ENCODE measurements at places on chromosomes 1 and 21.

GRCh38 chr1:151005729-151006319 is 878 bp downstream of the MINDY1 start:
- no peak for DNase-seq

DNA sequence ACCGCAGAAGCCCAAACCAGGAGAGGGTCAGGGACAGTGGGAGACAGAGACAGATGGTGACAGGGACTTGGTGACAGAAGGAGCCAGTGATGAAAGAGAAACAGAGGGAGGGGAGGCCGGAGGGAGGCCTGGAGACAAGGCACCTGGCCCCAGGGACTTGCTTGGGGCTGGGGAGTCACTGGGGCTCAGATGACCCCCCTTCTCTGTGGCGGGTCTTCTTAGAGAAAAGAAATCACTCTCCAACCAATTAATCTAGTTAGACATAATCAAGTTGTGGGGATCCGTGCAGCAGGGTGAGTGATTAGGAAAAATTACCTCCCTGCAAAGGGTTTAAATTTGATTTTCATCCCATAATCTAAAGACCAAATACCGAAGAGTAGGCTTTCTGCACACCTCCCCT is 519.8 kb downstream of the PTPRU start:
- no peak for DNase-seq

- peak; percentile 24 for DNase-seq
Measured at GRCh38 chr1:23194119-23194984, 22.9 kb downstream of the HTR1D start.

- DNase-seq, result no peak
Measured at GRCh38 chr1:109280862-109281261, 2.1 kb downstream of the PSRC1 start.

DNA sequence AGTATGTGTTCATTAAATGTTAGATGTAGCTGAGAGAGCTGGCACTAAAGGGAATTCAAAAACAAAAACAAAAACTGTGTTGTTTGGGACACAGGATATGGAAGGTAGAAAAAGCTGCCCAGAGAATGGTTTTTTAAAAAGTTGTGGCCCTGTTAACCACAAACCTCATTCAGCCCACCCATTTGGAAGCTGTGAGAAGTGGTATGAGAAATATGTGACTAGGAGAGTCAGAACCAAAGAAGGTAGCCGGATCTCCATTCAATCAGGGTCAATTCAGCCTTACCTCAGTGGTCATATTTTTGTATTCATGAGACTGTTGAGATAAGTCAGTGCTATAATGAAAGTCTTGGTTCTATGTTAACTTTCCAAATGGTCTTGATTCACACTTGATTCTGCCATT is 29.8 kb upstream of the CACYBP start:
- no peak for DNase-seq

GRCh38 chr1:61362351-61362750 is 280.0 kb downstream of the NFIA start:
- no peak for DNase-seq

DNA sequence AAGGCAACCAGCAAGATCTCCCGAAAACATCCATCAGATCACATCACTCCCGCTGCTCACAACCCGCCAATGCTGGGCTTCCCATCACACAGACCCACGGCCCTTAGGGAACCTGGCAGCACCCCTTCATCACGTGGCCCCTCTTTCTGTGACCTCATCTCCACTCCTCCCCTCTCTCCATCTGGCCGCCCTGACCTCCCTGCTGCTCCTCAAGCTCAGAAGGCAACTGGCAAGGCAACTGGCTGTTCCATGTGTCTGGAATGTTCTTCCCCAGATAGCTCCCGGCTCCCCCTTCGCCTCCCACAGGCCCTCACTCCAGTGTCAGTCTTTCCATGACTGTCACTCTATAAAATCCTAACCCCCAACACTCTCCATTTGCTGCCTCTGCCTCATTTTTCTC is 113.0 kb upstream of the ERG start:
- DNase-seq, result no peak

GRCh38 chr1:155648207-155649147 is 38.5 kb downstream of the MSTO1 start:
- peak; percentile 76 for DNase-seq

GRCh38 chr21:42837421-42838211 is 41.7 kb downstream of the WDR4 start:
- no peak for DNase-seq

Measured in LoVo (cell line).